ENCODE measurements at places on chromosomes 2 and 18. TPM values are rescaled to one million over a fixed set of nuclear protein-coding genes. Genes with fewer than 3 reads are reported as not detected.

The USP40 gene
- total RNA-seq, result 20.3 TPM

The REEP1 gene
- 0.39 TPM for total RNA-seq

The POMC gene
- total RNA-seq, result 2.8 TPM

The CYS1 gene
- 0.55 TPM for total RNA-seq

The UPP2 gene
- total RNA-seq, result not detected

The SERPINB8 gene
- 8.2 TPM for total RNA-seq

The RAB6C gene
- total RNA-seq, result not detected

The SERTAD2 gene
- total RNA-seq, result 18.1 TPM

The NAT8 gene
- not detected for total RNA-seq

The ACMSD gene
- not detected for total RNA-seq

The IL36B gene
- total RNA-seq, result not detected

The ZNF521 gene
- total RNA-seq, result not detected

The CYP26B1 gene
- total RNA-seq, result not detected

The NAPG gene
- 24.9 TPM for total RNA-seq

The CAPN14 gene
- total RNA-seq, result 0.18 TPM

The AQP12A gene
- not detected for total RNA-seq

The ASXL2 gene
- total RNA-seq, result 49.3 TPM

The USP37 gene
- total RNA-seq, result 24.8 TPM

The ANKRD53 gene
- total RNA-seq, result not detected

The CRYGA gene
- not detected for total RNA-seq

The ATP8B1 gene
- total RNA-seq, result not detected

The DSG1 gene
- total RNA-seq, result not detected

The GPN1 gene
- total RNA-seq, result 34.2 TPM

The PCARE gene
- not detected for total RNA-seq

The EVX2 gene
- total RNA-seq, result not detected

The CD8B2 gene
- 0.05 TPM for total RNA-seq

The CIB4 gene
- not detected for total RNA-seq

The TMEM163 gene
- total RNA-seq, result 0.17 TPM

The DPYSL5 gene
- total RNA-seq, result 0.17 TPM

The RAPGEF4 gene
- total RNA-seq, result 0.43 TPM

All from activated naive CD4-positive, alpha-beta T cell treated with anti-CD3 and anti-CD28 coated beads, Interleukin-2, amount 10 ng/mL, durations not matched to agents 5 hours and 36 hours (primary cell).